ENCODE measurements at places on chromosomes 4 and X.
A peak's percentile ranks its signal among the peaks of the same experiment; 100 is the strongest.

DNA sequence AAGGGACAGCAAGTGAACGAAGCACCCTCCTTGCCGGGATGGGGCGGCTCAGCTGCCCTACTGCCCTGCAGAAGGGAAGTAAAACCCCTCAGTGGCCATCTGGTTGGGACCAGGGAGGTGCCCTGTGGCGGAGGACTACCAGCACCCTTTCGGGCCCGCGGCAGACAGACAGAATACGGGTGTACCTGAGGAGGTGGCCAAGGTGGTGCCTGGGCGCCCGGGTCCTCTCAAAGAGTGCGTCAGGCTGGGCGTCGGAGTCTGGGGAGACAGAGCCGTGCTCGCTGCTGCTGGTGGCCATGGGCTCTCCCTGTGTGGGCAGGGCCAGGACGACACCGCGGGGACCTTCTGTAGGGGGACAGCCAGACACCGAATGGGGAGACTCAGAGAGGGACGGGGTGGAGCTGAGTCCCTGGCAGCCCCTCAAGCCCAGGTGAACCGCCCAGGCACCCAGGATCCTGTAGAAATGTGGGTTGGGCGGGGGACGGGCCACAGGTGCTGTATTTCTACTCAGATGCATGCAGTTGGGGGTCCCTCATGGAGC is 29.7 kb downstream of the PDHA1 start:
- DNase-seq, result no peak

DNA sequence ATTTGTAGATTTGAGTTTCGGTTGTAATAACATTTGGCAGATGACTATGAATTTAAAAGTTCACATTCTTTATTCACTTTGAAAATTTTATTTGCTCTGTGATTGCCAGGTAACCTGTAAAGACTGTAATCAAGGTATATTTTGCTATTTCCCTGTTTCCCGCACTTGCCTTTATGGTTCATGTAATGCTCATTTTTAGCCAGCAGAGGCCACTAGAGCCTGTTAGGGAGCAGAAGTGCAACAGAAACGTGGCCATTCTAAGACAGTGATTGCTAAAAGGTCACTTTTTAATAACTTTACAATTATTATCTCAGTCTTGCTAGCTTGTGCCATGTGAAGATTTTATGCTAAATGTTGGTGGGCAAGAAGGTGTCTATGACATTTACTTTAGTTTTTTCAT is 12.4 kb downstream of the YIPF6 start:
- DNase-seq, result peak; percentile 16

- peak; percentile 72 for DNase-seq
These were observed 32.9 kb downstream of the HTT-AS start for GRCh38 chr4:3041192-3042142.

DNA sequence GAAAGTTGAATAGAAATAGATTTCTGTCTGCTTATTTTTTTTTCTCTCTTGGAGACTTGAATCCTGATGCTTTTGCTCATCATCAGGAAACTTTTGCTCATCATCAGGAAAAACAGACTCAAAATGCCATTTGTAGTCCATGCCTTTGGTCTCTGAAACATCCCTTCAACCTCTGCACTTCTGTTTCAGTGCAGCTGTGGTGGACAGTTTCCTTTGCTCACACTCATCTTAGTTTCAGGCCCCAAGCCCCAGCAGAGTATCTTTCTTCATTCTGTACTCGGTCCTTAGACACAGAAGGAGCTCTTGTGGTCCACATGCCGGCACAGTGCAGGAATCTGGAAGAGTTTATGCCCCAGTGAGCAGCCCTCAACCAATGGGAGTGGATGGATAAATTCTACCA is 337.9 kb downstream of the PPP3CA start:
- no peak for DNase-seq

DNA sequence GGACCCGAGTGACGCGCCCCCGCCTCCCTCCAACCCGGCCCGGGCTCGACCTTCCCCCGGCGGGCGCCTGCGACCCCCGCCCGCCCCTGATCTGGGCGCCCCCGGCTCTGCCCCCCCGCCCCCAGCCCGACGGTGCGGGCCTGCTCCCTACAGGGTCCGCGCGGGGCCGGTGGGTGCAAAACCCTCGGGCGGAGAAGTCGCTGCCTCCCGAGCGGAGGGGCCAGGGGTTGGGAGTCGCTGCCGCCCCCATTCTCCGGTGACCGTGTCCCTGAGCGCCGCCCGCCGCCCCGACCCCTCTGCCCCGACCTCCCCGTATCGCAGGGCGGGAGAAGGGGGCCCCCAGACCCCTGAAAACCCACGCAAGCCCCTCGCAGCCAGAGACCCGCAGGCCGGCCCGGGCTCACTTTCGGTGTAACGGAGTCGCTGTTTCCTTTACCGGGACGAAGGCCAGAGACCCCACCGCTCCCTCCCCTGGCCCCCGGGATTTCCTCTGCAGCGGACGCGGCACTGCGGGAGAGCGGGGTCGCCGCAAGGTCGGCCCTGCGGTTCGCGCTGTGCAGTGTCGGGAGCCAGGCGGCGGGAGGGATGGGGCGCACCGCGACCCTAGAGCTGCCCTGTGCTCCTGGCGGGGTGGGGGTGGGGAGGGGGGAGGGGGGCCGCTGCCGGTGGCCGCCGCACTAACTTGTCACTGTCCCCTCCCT is 729 bp upstream of the CPLX1 start:
- DNase-seq, result no peak

DNA sequence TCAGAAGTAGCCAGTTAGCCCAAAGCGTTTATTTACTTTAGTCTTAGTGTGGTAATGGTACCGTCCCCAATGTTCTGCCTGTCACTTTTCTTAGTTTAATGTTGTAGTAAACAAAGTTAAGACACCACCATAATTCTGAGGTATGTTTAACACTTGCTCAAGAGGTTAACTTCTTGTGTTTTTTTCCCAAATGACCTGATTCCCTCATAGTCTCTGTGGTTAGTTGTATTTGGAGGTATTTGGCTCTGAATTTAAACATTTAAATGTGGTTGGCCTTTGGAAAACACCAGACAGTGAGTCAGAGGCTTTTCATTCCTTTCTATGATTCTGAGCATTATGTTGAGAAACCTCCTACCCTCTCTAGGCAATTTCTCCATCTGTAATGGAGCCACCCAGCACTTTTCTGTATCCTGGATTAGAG is 47.9 kb downstream of the CXCL1 start:
- no peak for DNase-seq

DNA sequence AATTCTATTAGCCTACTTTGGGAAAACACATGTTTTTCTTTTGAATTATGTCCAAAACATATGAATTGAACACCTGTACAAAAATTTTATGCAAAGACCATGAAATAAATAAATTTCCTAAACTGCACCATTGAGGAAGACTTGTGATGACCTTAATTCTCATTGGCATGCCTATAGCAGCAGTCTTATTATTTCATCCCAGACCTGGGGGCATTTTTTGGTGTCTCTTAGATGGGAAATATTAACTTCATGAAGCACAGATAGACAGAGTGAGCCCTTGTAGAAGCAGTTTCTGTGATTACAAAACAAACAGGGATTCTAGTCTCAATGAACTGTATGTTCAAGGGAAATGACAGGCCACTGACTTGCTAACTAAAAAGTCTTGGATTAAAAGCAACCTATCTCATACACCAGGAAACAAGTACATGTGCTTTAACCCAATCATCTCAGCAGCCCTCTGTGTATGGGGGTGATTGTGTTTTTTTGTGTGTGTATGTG is 32.0 kb upstream of the HPGD start:
- no peak for DNase-seq

GRCh38 chr4:14874990-14875389 is 127.3 kb upstream of the CPEB2 start:
- DNase-seq, result no peak

DNA sequence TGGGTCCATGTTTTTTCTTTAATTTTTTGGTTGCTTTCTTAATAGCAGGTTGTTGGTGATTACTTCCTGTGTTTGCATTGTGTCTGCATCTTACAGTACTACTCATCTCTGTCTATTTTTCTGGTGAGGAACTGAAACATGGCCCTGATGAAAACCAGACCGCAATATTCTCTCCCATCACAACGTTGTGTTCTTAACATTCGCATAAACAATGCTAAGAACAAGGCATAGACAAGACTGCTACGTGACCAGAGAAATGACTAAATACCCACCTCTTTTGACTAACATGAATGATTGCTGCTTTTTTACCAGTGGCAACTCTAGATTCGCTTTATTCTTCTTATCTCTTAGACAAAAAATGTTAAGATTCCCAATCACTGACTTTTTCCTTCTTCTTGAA is 179.1 kb downstream of the GC start:
- no peak for DNase-seq

- DNase-seq, result no peak
These were observed 358.9 kb downstream of the FBXO8 start for GRCh38 chr4:173924561-173924960.

DNA sequence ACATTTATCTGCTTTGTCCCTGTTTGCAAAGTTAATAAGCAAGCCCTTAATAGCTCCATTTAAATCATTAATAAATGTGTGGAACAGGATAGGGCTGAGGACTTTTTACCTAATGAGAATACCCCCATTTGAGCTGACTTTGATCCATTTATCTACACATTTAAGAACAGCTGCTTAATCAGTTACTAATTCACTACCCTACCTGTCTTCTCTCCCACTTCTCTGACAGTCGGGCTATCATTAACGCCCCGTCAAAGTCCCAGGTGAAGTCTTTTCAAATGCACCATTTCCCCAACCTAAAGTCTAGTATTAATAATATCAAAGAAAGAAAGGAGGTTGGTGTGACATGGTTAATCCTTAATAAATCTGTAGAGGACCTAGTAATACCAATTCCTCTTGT is 57.2 kb upstream of the NAP1L5 start:
- DNase-seq, result no peak

GRCh38 chrX:114797494-114797893 is 213.6 kb downstream of the HTR2C start:
- DNase-seq, result no peak

DNA sequence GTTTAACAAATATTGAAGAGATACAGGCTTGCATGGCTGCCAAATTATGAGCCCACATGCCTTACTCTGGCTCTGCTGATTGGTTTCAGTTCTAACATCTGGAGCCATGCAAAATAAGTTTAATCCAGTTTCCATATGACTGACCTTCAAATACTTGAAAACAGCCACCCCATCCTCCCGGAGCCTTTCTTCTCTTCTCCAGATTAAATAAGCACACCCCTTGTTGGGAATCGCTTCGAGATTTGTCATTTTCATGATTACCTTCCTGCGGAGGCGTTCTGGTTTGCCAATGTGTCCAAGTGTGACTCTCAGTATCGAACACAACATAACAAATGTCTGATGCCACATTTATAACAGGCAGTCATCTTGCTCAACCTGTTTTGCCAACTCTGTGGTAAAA is 101.6 kb upstream of the JADE1 start:
- no peak for DNase-seq

DNA sequence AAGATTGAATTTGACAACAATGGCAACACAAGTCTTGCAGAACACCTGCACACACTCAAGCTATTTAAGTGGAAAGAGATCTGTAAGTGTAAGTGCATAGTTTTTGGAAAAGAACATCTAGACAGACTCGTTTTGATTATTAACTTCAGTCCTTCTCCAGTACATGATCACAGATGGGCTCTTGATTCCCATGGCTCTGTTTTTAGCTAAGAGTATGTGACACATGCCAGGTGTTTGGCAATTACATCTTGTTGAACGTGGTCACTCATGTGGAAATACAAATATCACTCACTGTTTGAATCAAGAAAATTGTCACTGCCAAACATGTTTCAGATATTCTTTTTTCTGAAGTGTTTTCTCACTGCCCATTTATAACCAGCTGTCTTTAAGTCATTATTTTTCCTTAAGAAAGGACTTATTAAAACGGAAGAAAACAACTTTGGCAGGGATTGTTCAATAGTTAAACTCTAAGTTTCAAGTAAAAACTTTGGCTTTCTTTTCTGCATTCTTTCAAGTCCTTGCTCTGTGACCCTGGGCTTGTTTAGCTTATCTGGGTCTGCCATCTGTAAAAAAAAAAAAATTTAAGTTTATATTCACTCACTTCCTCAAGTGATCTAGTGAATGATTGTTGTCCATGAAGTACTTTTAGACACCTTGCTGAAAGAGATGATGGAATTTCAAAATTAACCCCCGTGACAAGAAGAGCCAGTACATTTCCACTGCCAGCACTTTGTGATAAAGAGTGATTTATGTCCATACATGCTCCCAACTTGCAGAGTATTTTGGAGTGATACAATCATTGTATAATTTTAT is 125.4 kb downstream of the ATXN3L start:
- no peak for DNase-seq

DNA sequence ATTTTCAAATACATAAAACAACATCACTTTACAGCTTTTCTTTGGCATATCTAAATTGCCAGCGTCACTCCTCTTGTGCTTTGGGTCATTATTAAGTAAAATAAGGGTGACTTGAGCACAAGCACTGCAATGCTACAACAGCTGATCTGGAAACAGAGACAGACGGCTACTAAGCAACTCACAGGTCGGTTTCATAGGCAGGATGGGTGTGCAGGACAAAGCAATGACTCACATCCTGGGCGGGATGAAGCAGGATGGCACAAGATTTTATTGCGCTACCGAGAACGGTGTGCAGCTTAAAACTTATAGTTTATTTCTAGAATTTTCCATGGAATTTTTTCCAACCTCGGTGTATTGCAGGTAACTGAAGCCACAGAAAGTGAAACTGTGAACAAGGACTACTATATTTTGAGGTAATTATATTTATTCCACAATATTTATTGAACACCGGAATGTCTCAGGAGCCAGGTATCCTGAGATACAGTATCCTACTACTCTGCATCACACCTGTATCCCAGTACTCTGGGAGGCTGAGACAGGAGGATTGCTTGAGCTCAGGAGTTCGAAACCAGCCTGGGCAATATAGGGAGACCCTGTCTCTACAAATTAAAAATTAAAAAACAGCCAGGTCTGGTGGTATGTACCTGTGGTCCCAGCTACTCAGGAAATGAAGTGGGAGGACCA is 215.5 kb downstream of the APBB2 start:
- DNase-seq, result no peak

DNA sequence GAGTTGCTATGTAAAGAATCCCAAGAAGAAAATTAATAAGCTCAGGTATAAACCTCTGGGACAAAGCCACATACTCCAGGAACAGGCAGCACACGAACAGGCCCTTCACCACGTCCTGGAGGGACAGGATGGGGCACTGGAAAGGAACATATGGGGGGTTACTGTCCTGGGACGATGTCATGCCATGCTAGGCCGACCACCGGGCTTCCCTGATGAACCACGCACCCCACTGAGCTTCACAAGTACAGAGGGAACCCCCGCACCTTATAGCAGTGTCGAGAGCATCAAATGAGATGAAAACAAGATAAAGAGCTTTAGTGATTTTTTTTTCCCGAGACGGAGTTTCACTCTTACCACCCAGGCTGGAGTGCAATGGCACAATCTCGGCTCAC is 19.1 kb downstream of the NOP14 start:
- no peak for DNase-seq

DNA sequence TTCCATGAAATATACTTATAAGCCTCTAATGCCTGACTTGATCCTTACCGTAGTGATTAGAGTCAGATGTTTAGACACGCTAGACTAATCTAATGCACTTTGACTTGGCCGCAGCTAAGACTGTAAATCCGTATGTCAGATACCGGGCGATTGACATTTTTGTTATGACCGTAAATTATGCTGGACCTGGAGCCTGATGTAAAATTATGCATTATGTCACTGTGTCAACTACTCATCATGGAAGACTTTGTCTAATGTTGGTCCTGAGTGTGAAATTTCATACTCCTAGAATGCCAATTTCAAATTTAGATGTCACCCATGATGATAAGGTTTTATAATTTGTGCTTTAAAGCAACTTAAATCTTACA is 123.6 kb upstream of the LIMCH1 start:
- no peak for DNase-seq
